ENCODE measurements at places on chromosomes 1 and 21.

- DNase-seq = no peak
Observed at GRCh38 chr1:113760102-113761080, 1.1 kb upstream of the PHTF1 start.

DNA sequence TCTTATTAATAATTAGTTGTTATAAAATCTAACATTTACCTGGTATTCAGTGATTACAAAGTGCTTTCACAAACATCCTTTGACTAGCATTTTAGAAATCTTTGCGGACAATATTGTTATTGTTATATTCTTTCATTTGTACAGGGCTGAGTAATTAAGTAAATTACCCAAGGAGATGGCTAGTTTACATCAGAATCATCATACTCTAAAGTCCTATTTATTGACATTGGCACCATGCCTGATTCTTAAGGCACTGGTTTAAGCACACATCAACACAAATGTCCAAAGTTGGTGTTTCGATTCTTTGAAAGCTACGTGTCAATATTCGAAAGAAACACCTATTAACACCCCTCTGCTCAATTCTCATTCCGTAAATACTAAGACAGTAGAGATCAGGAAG is 424.6 kb upstream of the CHRM3 start:
- DNase-seq = peak; percentile 13

DNA sequence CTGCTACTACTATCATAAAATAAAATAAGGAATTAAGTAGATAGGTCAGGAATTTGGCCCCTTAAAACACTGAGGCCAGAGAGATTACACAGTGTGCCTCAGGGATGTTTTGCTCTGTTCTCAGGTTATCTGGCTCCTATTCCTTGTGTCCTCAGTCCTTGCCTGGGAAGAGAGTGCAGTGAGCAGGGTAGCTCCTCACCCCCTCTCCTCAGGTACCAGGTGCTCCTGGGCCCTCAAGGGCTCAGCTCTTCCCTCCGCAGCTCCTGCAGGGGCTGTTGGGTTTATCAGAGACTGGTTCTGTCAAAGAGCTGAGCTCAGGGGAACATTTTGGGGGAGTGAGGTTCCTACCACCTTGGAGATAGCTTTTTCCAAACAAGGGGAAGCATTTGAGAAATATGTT is 20.1 kb upstream of the COQ8A start:
- no peak for DNase-seq

DNA sequence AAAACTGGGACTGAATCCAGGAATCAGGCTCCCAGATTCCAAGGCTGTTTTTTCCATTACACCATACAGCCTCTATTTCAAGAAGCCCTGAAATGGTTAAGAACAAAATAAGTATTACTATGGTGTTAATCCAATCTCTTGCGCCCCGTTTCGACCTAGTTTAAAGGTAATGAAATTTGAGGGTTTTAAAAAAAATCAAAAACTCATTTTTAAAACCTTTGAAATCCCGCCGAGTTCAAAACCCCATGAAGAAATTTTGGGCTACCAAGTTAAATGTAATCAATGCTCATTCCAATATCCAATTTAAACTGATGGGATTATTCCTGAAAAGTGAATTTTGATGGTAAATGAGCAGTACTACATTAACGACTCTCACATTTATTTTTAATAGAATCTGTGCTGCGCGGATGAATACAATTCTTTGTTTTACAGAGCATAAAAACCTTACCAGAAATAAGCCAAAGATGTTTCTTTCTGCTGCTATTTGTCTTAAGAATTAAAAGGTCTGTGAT is 767 bp upstream of the EGLN1 start:
- no peak for DNase-seq

- DNase-seq = no peak
Observed at GRCh38 chr1:49622877-49623276, 400.9 kb downstream of the AGBL4 start.

- no peak for DNase-seq
Observed at GRCh38 chr1:172699111-172699510, 40.2 kb downstream of the FASLG start.

- peak; percentile 97 for DNase-seq
Observed at GRCh38 chr1:192539297-192540092, 36.1 kb upstream of the RGS1 start.

GRCh38 chr1:87763483-87763882 is 434.8 kb downstream of the LMO4 start:
- no peak for DNase-seq

- no peak for DNase-seq
Observed at GRCh38 chr1:2392686-2393085, 1.0 kb downstream of the RER1 start.

- no peak for DNase-seq
Observed at GRCh38 chr1:152313970-152314369, 11.1 kb downstream of the FLG start.

DNA sequence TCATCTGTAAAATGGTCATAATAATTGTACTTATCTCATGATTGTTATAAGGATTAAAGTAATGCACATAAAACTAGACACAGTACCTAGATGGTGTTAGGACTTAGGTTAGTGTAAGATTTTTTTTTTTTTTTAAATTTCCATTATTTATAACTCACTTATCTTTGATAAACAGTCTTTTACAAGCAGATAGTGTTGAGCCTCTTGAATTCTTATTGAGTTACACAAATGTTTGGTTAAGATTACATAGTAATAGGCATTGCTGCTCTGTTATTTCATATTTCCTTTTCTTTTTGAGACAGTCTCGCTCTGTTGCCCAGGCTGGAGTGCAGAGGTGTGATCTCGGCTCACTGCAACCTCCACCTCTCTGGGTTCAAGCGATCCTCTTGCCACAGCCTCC is 15.4 kb downstream of the MRPS6 start:
- DNase-seq = no peak

DNA sequence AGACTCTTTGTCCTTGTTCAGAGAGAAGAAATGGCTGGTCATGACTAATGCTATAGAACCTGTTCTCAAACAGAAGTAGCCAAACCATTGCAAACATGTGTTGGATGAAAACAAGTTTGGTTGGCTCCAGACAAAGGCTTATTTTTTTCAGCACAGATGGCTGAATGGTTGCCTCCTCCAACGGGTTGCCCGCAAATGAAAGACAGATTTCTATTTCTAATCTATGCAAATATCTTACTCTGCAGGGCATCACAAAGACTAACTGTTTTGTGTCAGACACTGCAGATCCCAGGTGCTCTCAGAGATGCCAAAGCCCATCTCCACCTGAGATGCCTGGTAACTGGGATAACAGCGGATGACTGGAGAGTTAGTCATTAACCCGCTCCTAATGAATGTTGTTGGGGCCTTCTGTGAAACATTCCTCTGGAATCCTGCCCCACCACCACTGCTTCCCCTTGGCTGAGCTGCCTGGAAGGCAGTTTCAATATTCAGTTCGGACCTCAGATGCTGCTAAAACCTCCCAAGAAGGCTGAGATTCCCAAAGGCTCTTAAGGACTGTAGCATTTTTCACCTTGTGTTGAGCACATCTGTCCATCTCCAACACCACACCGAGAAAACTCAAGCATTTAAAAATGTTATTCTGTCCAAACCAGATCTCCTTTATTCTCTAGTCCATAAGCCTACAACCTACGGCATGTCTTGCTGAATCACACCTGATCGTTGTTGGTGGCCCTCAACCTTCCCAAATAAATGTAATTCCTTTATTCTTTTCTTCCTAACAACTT is 104.4 kb downstream of the PTPN14 start:
- DNase-seq = peak; percentile 100

GRCh38 chr1:17711941-17712340 is 43.2 kb upstream of the ACTL8 start:
- no peak for DNase-seq

GRCh38 chr1:19013826-19014548 is 57.5 kb upstream of the IFFO2 start:
- DNase-seq = no peak

DNA sequence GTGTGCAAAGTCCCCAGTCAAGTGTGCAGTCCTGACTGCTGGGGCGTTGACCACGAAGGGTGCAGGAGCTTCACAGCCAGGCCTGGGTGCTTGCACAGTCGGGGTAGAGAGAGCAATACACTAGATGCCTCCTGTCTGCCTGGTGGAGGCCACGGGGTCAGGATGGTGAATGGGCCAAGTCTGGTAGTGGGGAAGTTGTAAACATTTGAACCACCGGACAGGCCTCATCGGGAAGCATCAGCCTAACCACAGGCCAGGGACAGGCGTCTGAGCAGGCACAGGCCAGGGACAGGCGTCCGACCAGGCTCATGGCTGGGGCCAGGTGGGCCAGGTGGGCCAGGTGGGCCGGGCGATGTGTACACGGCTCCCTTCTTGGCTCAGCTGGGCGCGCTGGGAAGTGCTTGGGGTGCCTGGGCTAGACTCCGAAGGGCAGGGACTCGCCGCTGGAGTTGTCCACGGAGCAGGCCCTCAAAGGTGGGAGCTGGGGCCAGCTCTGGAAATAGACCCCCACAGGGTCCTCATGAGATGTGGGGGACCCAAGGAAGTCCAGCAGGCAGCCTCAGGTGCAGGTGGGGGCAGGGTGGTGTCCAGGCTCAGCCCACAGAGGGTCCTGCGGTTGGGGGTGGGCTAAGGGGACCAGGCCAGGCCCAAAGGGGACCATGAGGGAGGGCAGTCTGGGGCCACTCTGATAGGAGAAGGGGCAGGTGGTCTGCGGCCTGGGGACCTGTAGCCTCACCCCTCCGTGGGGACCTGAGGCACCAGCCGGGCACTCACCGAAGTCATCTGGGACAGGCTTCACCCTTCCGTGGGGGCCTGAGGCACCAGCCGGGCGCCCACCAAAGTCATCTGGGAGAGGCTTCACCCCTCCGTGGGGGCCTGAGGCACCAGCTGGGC is 15.0 kb downstream of the COL6A1 start:
- no peak for DNase-seq

DNA sequence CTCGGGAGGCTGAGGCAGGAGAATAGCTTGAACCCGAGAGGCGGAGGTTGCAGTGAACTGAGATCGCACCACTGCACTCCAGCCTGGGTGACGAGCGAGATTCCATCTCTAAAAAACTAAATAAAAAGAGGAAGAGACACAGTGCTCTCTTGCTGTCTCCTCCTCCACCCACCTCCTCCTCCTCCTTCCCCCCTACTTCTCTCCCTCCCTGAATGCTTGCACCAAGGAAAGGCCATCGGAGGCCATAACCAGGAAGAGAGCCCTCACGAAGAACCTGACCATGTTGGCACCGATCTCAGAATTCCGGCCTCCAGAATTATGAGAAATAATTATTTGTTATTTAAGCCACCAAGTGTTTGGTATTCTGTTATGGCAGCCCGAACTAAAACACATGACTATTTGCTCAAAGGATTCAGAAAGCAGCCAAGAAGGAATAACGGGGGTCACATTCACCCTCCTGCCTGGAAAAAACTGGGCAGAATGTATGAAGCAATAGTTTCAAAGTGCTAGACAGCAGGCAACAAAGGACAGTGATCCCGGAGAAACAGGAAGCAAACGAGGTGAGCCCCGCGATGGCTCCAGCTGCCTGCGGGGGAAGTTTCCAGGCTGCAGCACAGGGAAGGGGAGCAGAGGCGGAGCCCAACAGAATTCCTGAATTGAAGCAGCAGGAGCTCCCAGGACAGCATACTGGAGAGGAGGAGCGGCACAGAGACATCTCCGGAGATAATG is 35.8 kb downstream of the LDLRAD1 start:
- no peak for DNase-seq

GRCh38 chr1:153697191-153698019 is 18.9 kb downstream of the NPR1 start:
- DNase-seq = no peak

DNA sequence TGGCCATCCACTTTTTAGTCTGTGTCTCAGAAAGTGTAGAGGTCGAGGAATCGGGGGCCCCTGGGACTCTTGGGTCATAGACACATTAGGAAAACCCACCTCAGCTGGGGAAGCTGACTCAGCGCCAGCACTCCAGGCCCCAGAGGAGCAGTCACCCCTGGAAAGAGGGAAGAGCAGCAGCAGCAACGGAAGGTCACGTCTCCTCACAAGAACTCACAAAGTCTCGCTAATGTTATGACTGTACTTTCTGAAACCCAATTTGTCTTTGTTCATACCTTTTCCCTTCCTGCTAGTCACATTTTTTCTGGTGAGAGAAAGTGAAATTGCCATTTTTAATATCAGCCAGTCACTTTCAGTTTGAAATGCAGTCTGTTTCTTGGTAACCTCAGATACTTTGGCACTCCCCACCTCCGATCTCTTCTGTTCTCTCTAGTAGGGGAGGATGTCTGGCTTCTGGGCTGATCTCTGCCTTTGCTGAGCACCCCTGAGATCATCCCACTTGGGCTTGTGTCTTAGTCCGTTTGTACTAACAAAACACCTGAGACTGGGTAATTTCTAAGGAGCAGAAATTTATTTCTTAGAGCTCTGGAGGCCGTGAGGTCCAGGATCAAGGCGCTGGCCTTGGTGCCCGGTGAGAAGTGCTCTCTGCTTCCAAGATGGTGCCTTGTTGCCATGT is 6.0 kb upstream of the NLRP3 start:
- no peak for DNase-seq

DNA sequence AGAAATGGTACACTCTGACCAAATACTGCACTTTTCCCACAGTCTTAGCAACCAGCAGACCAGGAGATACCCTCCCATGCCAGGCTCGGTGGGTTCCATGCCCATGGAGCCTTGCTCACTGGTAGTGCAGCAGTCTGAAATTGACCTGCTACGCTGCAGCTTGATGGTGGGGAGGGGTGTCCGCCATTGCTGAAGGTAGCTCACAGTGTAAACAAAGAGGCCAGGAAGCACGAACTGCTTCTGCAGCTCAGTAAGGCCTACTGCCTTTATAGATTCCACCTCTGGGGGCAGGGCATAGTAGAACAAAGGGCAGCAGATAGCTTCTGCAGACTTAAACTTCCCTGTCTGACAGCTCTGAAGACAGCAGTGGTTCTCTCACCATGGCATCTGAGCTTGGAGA is 12.3 kb upstream of the IFI44L start:
- no peak for DNase-seq

GRCh38 chr1:39046613-39047210 is 20.6 kb downstream of the NDUFS5 start:
- no peak for DNase-seq

DNA sequence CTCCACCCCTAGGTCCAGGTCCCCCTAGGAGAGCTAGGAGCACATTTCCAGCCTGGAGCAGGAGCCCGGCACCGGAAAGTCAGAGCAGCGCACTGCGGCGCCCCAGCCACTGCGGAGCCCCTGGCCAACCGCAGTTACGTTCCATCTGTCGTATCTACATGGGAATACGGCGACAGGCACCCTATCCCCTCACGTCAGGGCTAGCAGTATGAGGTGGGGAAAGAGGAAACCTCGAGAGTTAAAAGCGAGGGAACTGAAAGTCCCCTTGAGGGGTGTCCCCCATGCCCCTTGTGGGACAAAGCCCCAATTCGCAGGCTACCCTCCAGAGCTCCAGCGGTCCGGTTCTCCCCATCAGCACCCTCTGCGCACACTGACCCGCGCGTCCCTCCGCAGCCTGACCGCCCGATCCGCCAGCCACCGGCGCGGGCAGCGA is 995 bp downstream of the COLGALT2 start:
- DNase-seq = no peak

GRCh38 chr1:14958249-14959058 is 195.1 kb upstream of the TMEM51 start:
- DNase-seq = no peak

- DNase-seq = no peak
Observed at GRCh38 chr1:208668991-208669390, 424.8 kb upstream of the PLXNA2 start.
